ENCODE measurements at places on chromosomes 4 and X. TPM values are rescaled to one million over a fixed set of nuclear protein-coding genes. Genes with fewer than 3 reads are reported as not detected.

SCML2 gene
- 1.3 TPM for total RNA-seq

TECRL gene
- total RNA-seq: not detected

GRCh38 chr4:39179681-39180080 lies 2.6 kb upstream of the WDR19 start:
- H3K4me3 ChIP-seq: no peak overlapping the region
- no peak for ATAC-seq
- H3K4me1 ChIP-seq: peaks cover 23% of the 10 kb centered on the region
- H3K27me3 ChIP-seq: no peaks in the 10 kb centered on the region

DNA sequence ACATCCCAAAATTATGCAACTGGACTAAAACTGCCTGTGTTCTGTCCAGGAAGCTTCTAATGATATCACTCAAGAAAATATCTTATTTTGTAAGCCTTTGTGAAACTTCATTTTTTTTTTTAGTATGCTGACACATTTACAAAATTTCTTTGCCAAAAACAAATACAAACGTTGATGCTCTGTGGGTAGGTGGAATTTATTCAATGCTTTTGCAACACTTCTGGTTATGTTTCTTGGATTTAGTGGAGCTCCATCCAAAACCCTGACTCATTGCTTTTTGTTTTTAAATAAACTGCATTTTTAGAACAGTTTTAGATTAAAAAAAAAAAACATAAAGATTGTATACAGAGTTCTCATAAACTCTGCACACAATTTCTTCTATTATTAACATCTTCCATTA lies 250.9 kb upstream of the MAOA start:
- H3K27ac ChIP-seq: no peak overlapping the region
- no peaks in the 10 kb centered on the region for H3K27me3 ChIP-seq
- ATAC-seq: no peak

- H3K4me1 ChIP-seq: peaks cover 29% of the 10 kb centered on the region
- H3K27me3 ChIP-seq: no peaks in the 10 kb centered on the region
- no peaks in the 10 kb centered on the region for H3K36me3 ChIP-seq
- no peak for ATAC-seq
- H3K4me3 ChIP-seq: no peak overlapping the region
- no peak overlapping the region for H3K27ac ChIP-seq
Measured at GRCh38 chr4:127634181-127634580, 1.4 kb downstream of the INTU start.

GRCh38 chr4:8896071-8896470 lies 24.4 kb upstream of the HMX1 start:
- no peak for ATAC-seq
- H3K27ac ChIP-seq: no peak overlapping the region
- H3K27me3 ChIP-seq: peaks cover 97% of the 10 kb centered on the region
- no peaks in the 10 kb centered on the region for H3K4me1 ChIP-seq

DNA sequence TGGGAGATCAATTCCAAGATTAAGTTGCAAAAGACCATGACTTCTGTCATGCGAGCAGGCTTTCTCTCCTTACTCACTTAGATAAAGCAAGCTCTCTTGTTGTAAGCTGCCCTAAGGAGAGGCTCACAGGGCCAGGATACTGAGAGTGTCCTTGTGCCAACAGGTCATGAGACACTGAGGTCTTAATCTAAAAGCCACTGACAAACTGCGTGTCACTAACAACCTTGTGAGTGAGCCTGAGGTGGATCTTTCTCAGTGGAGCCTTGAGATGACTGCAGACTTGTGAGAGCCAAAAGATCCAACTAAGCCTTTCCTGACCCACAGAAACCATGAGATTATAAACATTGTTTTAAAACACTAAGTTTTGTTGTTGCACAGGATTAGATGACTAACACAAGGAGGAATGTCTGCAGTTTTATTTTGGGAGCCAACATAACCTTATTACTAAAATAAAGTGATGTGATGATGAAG lies 170.5 kb downstream of the SLC39A8 start:
- H3K4me1 ChIP-seq: no peaks in the 10 kb centered on the region
- ATAC-seq: no peak
- no peak overlapping the region for H3K4me3 ChIP-seq
- H3K27ac ChIP-seq: no peak overlapping the region
- H3K36me3 ChIP-seq: no peaks in the 10 kb centered on the region

DNA sequence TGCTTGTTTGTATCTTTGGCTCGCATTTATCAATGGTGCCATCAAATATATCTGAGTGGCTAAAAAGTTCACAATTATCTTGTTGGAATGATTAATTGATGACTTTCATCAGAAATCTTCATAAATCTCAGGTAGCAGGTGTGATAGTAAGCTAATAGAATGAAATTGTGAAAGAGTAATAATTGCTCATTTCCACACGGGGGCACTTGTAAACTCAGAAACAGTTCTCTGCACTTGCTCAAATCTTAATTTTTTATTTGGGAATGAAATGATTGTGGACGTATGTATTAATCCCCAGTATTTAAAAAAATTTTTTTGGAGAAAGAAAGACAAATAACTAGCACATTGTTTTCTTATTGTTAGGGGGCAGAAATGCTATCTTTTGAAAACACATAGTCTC lies 132.8 kb downstream of the DTHD1 start:
- ATAC-seq: no peak
- H3K27me3 ChIP-seq: peaks cover 16% of the 10 kb centered on the region
- no peak overlapping the region for H3K27ac ChIP-seq
- no peaks in the 10 kb centered on the region for H3K36me3 ChIP-seq
- H3K4me3 ChIP-seq: no peak overlapping the region

- H3K36me3 ChIP-seq: peaks cover 4% of the 10 kb centered on the region
- H3K27me3 ChIP-seq: no peaks in the 10 kb centered on the region
- no peak for ATAC-seq
- H3K4me1 ChIP-seq: peaks cover 24% of the 10 kb centered on the region
- H3K27ac ChIP-seq: peak overlapping the region; percentile 91
Measured at GRCh38 chr4:87118826-87119225, 101.6 kb downstream of the KLHL8 start.

- H3K36me3 ChIP-seq: no peaks in the 10 kb centered on the region
- H3K4me3 ChIP-seq: peak overlapping the region; percentile 78
- H3K27ac ChIP-seq: peak overlapping the region; percentile 85
- H3K27me3 ChIP-seq: no peaks in the 10 kb centered on the region
- H3K4me1 ChIP-seq: peaks cover 30% of the 10 kb centered on the region
- ATAC-seq: peak; percentile 64
Measured at GRCh38 chr4:186104890-186105646, 564 bp downstream of the FAM149A start.

- H3K27me3 ChIP-seq: peaks cover 62% of the 10 kb centered on the region
- no peaks in the 10 kb centered on the region for H3K4me1 ChIP-seq
- H3K36me3 ChIP-seq: no peaks in the 10 kb centered on the region
- H3K4me3 ChIP-seq: no peak overlapping the region
- H3K27ac ChIP-seq: no peak overlapping the region
Measured at GRCh38 chr4:8675906-8676305, 83.3 kb downstream of the CPZ start.

- H3K36me3 ChIP-seq: peaks cover 53% of the 10 kb centered on the region
- H3K4me1 ChIP-seq: no peaks in the 10 kb centered on the region
- ATAC-seq: no peak
- H3K4me3 ChIP-seq: no peak overlapping the region
- H3K27me3 ChIP-seq: no peaks in the 10 kb centered on the region
- H3K27ac ChIP-seq: no peak overlapping the region
Measured at GRCh38 chr4:2336659-2337058, 74.8 kb upstream of the MXD4 start.

- ATAC-seq: peak; percentile 83
- peak overlapping the region; percentile 85 for H3K27ac ChIP-seq
- peaks cover 38% of the 10 kb centered on the region for H3K36me3 ChIP-seq
- no peaks in the 10 kb centered on the region for H3K27me3 ChIP-seq
- no peak overlapping the region for H3K4me3 ChIP-seq
- peaks cover 8% of the 10 kb centered on the region for H3K4me1 ChIP-seq
Measured at GRCh38 chr4:7828011-7828720, 111.5 kb downstream of the AFAP1 start.

DNA sequence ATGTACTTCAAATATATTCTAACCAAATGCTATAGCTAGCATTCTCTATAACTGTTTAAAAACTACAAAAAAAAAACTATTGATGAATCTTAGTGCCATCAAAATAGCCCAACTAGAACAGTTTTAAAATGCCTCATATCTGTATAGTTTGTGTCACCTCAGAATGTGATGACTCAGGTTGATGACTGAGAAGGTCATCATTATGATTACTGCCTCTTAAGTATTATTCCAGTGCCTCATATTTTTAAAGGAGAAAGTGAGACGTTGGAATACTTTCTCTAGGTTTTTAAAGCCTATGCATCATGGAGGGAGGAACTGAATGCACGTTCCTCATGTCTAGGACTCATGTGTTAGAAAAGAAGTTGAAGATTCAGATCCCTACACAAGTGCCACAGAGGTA lies 88.2 kb downstream of the TMA16 start:
- no peak for ATAC-seq
- H3K27me3 ChIP-seq: no peaks in the 10 kb centered on the region
- no peak overlapping the region for H3K27ac ChIP-seq
- no peaks in the 10 kb centered on the region for H3K4me1 ChIP-seq

- no peaks in the 10 kb centered on the region for H3K27me3 ChIP-seq
- no peak overlapping the region for H3K4me3 ChIP-seq
- no peak overlapping the region for H3K27ac ChIP-seq
- no peaks in the 10 kb centered on the region for H3K36me3 ChIP-seq
- ATAC-seq: no peak
Measured at GRCh38 chrX:51144828-51145442, 187.7 kb upstream of the NUDT10 start.

DNA sequence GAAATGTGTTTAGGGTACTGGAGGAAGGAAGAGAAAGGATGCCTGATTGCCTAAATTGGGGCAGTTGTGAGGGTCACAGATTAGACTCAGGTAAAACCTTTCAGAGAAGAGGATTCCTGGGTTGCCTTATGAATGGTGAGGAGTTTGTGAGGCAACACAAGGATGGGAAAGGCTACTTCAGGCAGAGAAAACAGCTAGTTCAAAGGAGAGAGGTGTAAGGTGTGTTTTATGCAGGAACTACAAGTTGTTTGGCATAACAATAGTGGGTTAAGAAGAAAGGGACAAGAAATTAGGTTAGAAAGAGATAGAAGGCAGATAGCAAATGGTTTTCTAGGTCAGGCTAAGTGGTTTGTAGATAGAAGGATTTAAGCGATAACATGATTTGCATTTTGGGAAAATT lies 75.1 kb upstream of the PGRMC2 start:
- ATAC-seq: no peak
- H3K4me3 ChIP-seq: no peak overlapping the region
- peaks cover 8% of the 10 kb centered on the region for H3K4me1 ChIP-seq
- no peak overlapping the region for H3K27ac ChIP-seq

GRCh38 chrX:138191998-138192397 lies 519.5 kb downstream of the FGF13 start:
- no peak for ATAC-seq
- no peaks in the 10 kb centered on the region for H3K36me3 ChIP-seq
- H3K27ac ChIP-seq: no peak overlapping the region

DNA sequence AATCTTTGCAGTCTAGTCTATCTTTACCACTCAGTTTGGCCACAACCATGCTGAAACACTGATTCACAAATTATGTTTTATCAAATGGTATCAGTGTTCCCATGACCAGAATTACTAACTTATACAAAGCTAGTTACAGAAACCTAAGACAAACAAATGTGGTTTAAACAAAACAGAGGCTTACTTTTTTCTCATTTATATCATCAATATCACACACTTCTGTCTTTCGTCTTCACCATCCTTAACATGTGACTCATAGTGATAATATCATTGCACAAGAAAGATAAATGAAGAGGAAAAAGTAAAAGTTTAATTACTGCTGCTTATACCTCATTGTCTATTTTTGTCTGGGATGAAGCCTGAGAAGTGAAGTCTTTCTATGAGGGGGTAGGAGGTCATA lies 406.6 kb downstream of the PCDH10 start:
- H3K4me1 ChIP-seq: no peaks in the 10 kb centered on the region
- no peak overlapping the region for H3K4me3 ChIP-seq
- no peak overlapping the region for H3K27ac ChIP-seq
- ATAC-seq: no peak
- H3K36me3 ChIP-seq: no peaks in the 10 kb centered on the region

DNA sequence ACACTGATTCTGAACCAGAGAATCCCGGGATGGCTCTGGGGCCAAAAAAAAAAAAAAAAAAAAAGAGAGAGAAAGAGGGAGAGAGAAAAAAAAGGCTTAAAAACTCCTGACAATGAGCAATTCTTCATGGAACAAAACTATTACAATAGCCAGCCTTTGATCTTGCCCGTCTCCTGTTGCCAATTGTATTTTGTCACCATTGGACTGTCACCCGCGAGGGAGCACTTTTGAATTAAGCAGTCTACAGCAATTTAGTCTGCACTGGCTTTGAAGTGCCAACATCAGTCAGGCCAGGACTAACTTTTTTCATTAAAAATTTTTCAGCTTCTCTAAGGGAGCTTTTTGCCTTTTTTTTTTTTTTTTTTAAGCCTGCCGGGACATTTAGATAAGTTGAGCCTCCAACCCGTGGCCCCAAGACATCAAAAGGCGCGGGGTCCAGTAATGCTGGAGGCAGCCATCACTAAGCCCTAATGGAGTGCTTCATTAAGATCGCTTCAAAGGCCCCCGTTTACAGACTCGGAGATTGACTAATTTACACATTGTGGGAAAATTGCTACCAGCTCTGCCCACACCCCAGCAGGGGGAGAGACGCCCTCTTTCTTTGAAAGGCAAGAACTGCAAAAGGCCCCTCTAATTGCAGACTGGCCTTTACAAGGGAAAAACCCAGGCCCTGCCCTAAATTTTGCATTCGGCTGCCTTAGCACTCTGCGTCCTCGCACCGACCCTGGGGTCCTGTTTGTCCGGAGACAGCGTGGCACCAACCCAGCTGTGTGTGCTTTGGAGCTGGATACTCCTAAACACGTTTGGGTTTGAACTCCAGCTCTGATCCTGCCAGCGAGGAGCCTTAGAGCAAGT lies 98.1 kb upstream of the MSX1 start:
- H3K27ac ChIP-seq: no peak overlapping the region
- no peaks in the 10 kb centered on the region for H3K36me3 ChIP-seq
- H3K27me3 ChIP-seq: no peaks in the 10 kb centered on the region
- H3K4me1 ChIP-seq: no peaks in the 10 kb centered on the region
- no peak overlapping the region for H3K4me3 ChIP-seq

DNA sequence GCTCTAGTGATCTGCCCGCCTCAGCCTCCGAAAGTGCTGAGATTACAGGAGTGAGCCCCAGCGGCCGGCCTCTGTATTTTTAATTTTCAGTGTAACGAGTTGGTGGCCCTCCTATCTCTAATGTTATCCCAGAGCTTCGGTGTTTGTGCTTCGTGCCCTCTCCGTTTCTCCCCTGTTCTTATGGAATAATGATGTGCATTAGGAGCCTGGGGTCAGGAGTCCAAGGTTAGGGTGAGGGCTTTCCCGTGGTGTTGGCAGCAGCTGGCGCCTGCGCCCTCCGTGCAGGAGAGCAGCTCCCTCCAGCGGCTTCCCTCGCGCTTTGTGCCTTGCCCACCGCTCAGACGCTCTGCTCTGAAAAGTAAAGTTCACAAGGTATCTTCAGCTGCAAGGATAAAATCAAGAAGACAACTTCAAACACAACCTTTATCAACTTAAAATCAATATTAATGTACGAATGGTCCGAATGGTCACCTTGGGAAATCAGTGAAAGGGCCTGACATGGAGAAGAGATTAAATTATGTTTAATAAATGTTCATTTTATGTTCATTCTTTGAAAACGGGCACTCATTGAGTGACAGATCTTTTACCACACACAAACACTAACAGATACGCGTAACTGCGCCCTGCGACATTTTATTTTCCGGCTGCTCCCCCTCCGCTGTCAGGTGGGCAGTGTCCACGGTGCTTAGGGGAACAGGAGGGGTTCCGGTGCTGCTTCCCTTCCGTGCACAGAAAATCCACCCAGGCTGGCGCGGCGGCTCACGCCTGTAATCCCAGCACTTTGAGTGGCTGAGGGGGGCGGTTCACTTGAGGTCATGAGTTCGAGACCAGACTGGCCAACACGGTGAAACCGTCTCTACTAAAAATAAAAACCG lies 62.4 kb downstream of the TRAPPC11 start:
- no peaks in the 10 kb centered on the region for H3K36me3 ChIP-seq
- H3K27me3 ChIP-seq: no peaks in the 10 kb centered on the region
- H3K4me1 ChIP-seq: no peaks in the 10 kb centered on the region
- peak overlapping the region; percentile 59 for H3K4me3 ChIP-seq
